Activated naive CD8-positive, alpha-beta T cell treated with anti-CD3 and anti-CD28 coated beads, Interleukin-2, amount 50 U/mL, for 16 hours (primary cell): ENCODE measurements at places on chromosomes 7 and 10.

DNA sequence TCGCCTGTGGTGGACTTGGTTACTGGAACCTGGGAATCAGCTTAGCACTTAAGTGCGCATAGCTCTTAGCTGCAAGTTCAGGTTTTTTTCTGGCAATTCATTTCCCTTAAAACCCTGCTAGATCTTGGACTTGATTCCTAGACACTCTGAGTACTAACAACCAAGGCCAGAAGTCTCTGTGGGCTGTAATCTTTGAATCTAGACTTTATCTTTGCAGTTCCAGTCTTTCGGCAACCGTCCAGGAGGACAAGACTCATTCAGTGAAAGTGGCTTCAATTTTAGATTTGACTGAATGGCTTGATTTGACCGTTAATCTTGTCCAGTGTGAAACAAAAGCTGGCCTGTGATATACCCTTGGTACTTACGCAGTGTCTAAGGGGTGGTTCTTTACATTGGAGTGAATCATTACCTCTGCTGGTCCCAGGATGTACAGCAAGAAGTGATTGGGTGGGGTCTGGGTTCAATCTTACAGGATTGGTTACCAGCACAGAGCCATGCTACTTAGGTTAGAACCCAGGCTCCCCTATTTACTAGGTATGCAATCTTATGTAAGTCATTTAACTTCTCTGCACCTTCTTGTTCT is 16.4 kb downstream of the PTTG1IP2 start:
- DNase-seq = no peak

- no peak for DNase-seq
Observed at GRCh38 chr7:127581716-127582115, 3.7 kb downstream of the GCC1 start.

GRCh38 chr7:100378114-100378755 is 4.9 kb downstream of the PILRA start:
- no peak for DNase-seq

DNA sequence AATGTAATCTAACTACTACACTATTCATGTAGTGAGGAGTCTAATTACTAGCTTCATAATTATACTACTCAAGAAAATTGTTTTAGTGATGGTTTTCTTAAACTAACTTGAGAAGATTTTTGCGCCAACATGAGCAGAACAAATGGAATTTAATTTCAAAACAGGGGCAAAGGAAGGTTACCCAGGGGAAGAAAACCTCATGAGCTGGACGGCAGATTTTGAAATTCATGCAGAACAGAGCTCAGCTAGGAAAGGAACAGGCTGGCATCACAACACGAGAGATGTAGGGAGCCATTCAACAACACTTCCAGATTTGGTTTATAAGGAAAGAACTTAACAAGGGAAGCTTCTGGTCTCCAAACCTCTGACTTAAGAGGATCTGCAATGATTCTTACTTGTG is 235.3 kb upstream of the PRKCQ start:
- DNase-seq = no peak

DNA sequence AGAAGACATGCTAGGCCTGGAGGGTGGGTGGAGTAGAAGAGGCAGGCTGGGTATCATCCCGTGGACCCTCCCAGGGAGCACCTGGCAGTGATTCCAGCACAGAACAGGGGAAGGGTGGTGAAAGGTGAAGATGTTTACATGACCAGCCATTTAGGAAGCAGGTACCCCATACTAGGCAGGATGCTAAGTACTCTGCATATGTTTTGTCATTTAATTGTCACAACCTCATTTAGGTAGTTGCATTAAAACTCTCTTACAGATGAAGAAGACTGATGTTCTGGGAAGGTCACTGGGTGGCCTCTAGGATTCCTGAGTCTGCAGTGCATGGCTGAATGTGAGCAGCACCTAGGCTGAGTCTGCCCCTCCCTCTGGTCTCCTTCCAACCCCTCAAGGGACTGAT is 15.2 kb downstream of the ITPRIP start:
- no peak for DNase-seq

GRCh38 chr7:130136579-130137167 is 66.3 kb downstream of the KLHDC10 start:
- no peak for DNase-seq

- DNase-seq = no peak
Observed at GRCh38 chr7:27250557-27251070, 8.0 kb downstream of the EVX1 start.

- no peak for DNase-seq
Observed at GRCh38 chr7:158729646-158730382, 25.2 kb upstream of the NCAPG2 start.

GRCh38 chr7:157542068-157543021 is 205.5 kb downstream of the DNAJB6 start:
- DNase-seq = no peak

GRCh38 chr10:93408783-93409182 is 73.4 kb downstream of the MYOF start:
- no peak for DNase-seq

DNA sequence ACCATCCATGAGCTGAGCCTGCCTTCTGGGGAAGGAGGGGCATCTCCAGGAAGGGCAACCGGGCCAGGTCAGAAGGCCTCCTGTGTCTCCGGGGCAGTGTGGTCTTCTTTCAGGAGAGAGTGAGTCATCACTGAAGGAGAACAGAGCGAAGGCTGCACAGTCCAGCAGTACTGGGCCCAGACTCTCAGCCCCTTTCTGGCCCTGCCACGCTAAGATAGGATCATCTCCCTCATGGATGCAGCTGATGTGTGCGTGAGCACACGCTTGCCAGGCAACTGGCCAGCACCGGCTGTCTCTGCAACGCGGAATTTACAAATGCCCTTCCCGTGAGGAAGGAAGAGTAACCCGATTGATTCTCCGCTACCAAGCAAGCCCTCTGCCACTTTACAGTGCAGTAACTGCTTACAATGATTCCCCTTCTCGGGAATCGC is 328.2 kb downstream of the TNS3 start:
- DNase-seq = no peak

GRCh38 chr10:109411917-109412316 is 511.4 kb downstream of the XPNPEP1 start:
- DNase-seq = no peak

DNA sequence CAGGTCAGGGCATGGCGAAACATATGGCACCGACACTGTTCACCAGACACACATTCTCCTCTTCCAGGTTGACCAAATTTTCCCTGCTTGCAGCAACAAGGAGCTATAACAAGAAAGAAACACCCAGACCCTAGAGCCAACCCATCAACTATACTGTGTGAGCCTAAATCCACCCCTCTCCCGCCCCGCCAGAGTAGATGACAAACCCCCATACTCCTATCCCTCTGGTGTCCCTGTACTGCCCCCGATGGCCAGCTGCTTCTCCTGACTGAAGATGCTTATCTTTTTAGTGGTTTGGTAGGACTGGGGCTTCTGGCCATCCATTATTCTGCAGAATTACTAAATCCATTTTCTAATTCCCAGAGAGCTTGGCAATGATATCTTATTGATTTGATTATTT is 70.1 kb upstream of the EEPD1 start:
- DNase-seq = no peak

DNA sequence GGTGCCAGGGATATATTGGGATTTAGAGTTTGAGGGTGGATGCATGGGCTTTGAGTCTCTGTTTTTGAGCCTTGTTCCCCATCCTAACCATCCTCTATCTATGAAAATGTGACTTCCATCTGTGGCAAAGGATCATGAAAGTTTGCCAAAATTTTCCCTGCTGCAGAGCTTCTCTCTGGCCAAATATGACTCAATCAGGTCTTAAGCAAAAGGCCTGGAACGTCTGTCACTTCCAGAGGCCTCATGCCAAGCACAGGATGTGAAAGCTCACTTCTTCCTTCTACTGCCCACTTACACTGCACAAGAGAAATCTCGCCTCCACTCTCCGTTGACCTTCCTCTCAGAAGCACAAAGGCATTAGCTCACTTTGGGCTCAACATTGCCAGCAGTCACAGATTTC is 696.9 kb upstream of the NRP1 start:
- no peak for DNase-seq

- peak; percentile 89 for DNase-seq
Observed at GRCh38 chr10:87861953-87862678, 1.2 kb downstream of the KLLN start.

GRCh38 chr10:71927776-71928592 is 36.2 kb upstream of the CHST3 start:
- DNase-seq = no peak

GRCh38 chr7:2420216-2420933 is 17.0 kb downstream of the CHST12 start:
- no peak for DNase-seq

DNA sequence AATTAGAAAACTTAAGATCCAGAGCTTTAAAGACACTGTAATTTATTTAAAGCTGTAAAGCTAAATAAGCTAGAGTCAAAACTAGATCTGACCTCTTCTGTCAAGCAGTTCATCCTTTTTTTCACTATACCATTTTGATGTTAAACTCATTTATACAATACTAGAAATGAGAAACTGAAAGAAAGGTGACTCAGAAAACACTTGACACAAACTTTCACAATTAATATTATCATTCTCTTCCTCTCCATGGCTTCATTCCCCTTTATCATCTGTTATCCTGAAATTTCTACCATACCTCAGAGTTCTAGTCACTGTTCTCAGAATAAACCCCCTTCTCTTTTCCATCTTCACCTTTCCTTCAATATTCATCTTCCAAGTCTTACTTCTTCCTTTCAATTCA is 1.3 kb downstream of the FIGNL1 start:
- DNase-seq = no peak

DNA sequence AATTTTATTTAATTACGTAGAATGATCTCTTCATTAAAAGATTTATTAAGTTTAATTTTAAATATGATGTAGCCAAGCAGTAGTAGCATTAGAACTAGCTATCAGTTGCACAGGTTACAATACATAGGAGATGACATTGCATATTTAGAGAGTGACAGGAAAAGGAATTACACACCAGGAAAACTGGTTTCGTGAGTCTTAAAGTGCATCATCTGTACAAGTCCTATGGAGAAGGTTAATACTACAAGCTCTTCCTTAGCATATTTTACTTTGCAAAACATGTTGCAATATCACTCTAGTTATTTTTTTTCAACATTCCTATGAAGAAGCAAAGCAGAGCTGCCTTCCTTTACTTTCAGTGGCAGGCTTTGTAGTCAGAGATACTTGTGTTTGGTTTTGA is 20.2 kb upstream of the SEM1 start:
- DNase-seq = no peak

DNA sequence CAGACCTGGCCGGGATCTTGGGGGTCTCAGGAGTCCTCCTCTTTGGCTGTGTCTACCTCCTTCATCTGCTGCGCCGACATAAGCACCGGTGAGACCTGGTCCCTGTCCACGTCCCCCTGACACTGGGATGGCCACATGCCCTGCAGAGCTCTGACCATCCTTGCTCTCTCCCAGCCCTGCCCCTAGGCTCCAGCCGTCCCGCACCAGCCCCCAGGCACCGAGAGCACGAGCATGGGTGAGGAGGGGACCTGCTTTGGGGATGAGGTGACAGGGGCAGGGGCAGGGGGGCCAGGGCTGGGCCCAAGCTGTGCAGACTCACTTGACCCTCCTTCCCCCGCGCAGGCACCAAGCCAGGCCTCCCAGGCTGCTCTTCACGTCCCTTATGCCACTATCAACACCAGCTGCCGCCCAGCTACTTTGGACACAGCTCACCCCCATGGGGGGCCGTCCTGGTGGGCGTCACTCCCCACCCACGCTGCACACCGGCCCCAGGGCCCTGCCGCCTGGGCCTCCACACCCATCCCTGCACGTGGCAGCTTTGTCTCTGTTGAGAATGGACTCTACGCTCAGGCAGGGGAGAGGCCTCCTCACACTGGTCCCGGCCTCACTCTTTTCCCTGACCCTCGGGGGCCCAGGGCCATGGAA is 959 bp downstream of the PVRIG start:
- DNase-seq = no peak

DNA sequence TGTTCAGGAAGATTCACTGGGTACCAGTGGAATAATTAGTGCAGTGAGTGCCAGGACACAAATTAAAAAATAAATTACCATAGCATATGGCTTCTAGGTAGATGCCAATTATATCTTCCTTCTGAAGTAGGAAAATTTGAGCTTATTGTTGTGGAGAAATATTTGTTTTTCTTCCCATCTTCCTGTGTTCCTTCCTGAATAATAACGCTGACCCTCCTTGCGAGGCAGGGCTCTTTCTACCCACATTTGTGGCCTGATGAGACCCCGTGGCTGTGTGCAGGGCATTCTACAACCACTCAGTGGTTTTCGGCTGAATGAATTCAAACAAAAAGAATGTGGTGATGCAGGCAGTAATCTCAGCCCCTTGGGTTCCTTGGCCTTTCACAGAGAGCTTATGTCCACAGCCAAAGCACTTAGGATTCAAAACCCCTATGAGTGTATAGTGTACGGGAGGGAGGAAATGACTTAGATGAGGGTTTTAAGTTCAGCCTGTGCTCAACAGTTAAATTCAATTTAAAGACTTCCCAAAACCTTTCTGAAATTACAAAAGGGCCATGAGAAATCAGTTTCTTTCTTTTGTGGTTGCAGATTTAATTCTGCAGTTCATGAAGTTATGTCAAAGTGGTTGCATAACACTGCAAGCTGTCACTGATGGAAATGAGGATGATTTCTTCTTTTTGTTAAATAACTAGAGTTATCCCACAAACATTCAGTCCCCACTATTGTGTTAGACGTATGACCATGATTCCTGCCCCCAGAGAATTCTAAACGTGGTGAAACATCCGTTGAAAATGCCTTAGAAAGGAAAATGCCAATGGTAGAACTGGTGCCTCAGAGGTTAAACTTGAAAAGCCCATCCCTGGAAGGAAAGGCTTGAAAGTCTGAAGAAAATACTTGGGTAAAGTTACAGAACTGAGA is 255.3 kb downstream of the FZD1 start:
- no peak for DNase-seq

DNA sequence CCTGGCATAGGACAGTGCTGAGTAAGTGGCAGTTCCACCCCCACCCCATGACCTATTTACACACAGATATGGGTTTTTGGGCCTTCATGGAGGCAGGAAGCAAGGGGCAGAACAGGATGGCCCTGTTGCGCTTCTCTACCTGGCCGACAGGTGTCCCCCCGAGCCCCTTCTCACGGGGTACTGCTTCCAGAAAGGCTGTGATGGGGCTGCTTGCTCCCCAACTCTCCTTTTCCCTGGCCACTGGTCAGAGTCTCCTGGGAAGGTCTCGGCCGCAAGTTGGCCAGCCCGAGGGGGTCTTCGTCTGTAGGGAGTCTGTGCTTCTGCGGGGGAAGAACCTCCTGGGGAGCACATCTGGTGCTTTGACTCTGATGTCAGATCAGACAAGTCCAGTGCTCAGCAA is 139.8 kb upstream of the TNS3 start:
- DNase-seq = no peak

GRCh38 chr10:127888521-127889312 is 4.0 kb downstream of the CLRN3 start:
- no peak for DNase-seq

DNA sequence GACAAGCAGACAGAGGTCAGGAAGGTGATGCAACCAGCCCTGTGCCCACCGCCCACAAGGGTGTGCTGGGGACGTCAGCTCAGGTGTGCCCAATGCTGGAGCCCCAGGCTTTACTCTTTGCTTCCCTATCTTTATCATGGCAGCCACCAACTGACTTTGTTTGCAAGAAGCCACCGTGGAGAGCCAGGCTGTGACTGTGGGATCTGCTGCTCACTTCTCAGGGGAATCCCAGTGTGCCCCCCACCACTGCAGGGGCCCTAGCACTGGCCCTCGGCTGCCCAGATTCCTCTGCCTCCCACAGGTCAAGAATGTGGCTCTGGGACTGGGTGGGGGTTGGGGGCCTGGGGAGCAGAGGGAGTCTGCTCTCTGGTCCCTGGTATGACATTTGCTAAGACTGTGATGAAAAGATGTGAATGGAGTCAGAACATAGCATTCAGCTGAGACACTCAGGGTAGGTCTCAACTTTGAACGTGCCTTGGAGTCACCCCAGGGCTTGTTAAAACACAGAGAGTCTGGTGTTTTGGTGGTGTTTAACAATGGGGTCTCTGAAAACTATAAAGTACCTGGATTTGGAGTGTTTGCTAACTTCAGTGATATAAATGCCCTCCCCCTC is 47.3 kb downstream of the ARHGAP22 start:
- DNase-seq = no peak
